ENCODE measurements at places on chromosomes 2 and 18. TPM values are rescaled to one million over a fixed set of nuclear protein-coding genes. Genes with fewer than 3 reads are reported as not detected.

The UPP2 gene
- total RNA-seq, result not detected

The NEURL3 gene
- not detected for total RNA-seq

The LBX2 gene
- 2.9 TPM for total RNA-seq

The CAPN14 gene
- total RNA-seq, result under 0.01 TPM

The LYPD6 gene
- 0.57 TPM for total RNA-seq

The IL36RN gene
- 0.09 TPM for total RNA-seq

The CDH2 gene
- 33.7 TPM for total RNA-seq

The ATP6V1C2 gene
- total RNA-seq, result under 0.01 TPM

The REG3G gene
- total RNA-seq, result not detected

The KLHL29 gene
- total RNA-seq, result 3.4 TPM

The KCNG2 gene
- total RNA-seq, result 4.7 TPM

The NRBP1 gene
- total RNA-seq, result 89.6 TPM

The RGPD5 gene
- 22.0 TPM for total RNA-seq

The CCNT2 gene
- 21.9 TPM for total RNA-seq

The SLC9A4 gene
- under 0.01 TPM for total RNA-seq

The SLC4A5 gene
- total RNA-seq, result 0.14 TPM

The OST4 gene
- 734 TPM for total RNA-seq

The LRRC30 gene
- total RNA-seq, result not detected

The OTX1 gene
- total RNA-seq, result 0.14 TPM

The TANC1 gene
- total RNA-seq, result 16.3 TPM

The VSNL1 gene
- total RNA-seq, result not detected

The GRHL1 gene
- total RNA-seq, result 0.37 TPM

The NEU2 gene
- total RNA-seq, result not detected

The FOSL2 gene
- 59.2 TPM for total RNA-seq

The LRRFIP1 gene
- total RNA-seq, result 49.8 TPM

All from smooth muscle cell of bladder (primary cell).